ENCODE measurements at places on chromosomes 5 and 9.

DNA sequence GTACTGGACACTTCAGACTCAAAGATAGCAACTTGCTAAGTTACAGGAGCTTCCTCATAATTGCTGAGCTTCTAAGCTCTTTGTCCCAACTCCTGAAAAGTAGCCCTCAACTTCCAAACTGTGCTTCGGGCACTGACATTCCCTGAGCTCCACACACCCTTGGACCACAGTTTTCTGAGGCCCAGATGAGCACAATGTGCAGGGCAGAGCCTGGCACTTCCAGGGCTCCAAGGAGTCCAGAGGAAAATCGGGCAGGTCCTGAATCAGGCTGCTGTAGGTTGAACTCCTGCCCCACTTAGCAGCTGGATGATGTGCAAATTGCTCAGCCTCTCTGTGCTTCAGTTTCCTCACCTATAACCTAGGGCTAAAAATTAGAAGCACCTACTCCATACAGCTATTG lies 54.6 kb upstream of the KCNIP1 start:
- DNase-seq = no peak

- DNase-seq = no peak
These were observed 31.5 kb downstream of the RAPGEF1 start for GRCh38 chr9:131708226-131709002.

GRCh38 chr5:83340511-83340918 lies 131.0 kb upstream of the VCAN start:
- no peak for DNase-seq

DNA sequence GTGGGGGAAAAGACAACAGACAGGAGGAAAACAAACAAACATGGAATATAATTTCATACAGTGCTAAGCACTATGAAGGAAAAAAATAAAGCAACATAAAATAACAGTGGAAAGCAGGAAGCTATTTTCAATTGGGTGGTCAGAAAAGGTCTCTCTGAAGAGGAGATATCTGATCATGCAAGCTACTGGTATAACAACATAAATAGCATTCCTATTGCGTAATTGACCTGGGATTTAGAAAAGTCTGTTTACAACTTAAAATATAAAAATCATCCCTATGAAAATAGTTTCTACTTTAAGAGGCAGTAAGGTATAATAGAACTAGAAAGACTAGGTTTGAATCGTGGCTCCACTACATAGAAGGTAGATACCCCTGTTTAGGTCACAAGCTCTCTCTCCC lies 61.4 kb downstream of the FBXW11 start:
- DNase-seq = no peak

DNA sequence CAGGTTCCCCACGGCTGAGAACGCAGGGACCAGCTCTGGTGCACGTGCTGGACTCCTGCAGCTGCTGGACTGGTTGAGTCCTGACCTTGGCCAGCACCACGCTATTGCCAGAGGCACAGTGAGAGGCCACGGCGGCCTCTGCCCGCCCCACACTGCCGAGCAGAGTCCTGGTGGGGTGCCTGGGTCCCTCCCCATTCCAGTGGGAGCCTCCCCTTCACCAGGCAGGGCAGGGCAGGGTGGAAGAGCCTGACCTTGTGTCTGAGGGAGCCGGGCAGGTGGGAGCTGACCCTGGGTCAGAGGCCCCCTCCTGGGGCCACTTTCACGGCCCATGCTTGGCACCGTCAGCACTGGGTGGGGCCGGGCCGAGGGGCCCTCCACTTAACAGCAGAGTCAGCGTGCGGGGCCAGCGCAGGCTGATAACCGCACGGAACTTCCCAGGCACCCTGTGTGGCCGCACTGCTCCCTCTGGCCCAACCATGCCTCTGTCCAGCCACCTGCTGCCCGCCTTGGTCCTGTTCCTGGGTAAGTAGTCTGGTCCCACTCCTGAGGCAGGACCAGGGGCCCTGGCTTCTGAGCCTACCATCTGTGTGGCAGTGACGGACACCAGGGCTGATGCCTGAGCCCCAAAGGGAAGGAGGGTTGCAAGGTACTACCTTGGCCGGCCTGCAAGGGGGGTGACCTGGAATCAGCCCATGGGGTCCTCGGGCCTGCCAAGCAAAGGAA lies at the start of gene MAMDC4:
TSS of gene MAMDC4 (plus strand) at position 406 of the 723 bp plus-strand sequence. CDS start at position 477, 71 bp downstream.
- DNase-seq = no peak

- no peak for DNase-seq
These were observed 17.9 kb upstream of the DAPK1 start for GRCh38 chr9:87479801-87480201.

DNA sequence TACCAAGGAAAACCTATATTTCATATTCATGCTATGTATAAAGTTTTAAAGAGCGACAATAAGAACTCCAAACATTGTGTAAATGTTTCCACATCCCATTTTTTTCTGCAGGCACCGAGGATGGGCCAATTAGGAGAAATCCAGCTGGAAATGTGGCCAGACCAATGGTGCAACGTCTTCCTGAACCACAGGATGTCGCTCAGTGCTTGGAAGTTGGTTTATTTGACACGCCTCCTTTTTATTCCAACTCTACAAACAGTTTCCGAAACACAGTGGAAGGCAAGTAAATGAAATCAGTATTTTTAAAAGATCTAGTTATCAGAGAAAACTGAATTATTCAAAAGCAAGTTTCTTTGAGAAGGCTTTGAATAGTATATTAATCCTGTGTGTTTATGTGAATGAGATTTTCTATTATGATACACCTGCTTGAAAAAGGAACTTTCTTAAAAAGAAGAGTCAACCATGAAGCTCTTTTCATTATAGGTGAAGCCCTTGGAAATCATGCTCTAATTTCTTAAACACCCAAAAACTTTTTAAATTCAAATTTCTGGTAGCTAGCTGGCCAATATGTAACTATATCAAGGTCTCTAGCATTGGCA lies 9.1 kb downstream of the TYRP1 start:
- no peak for DNase-seq

- DNase-seq = no peak
These were observed 114.6 kb downstream of the FAM170A start for GRCh38 chr5:119743927-119744326.

GRCh38 chr5:2387634-2388325 lies 363.7 kb downstream of the IRX2 start:
- DNase-seq = no peak

- DNase-seq = no peak
These were observed 318.4 kb downstream of the ARL15 start for GRCh38 chr5:53991942-53992341.

GRCh38 chr5:154697371-154697770 lies 57.8 kb upstream of the LARP1 start:
- no peak for DNase-seq

GRCh38 chr9:123238365-123238764 lies 30.0 kb downstream of the STRBP start:
- no peak for DNase-seq

- no peak for DNase-seq
These were observed 34.4 kb downstream of the APBA1 start for GRCh38 chr9:69637817-69638200.

- DNase-seq = no peak
These were observed 2.0 kb upstream of the MPDZ start for GRCh38 chr9:13281356-13282016.

DNA sequence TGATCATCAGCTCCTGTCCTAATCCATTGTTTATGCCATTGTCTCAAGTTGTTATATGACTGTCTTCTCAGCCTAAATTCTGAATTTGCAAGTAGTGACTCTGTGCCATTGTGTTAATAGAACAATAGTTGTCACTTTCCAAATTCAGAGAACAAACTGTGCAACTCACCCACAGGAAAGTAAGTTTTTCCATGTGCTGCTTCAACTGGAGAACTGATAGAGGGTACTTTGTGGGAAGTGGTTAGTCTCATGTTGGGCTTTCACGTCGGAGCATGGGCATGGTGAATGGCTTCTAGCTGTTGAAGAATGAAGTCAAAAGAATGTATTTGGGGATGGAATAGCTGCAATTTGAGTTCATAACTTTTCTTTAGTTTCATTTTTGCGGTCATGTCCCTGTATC lies 146.0 kb downstream of the CD180 start:
- DNase-seq = no peak

GRCh38 chr5:139438707-139439012 lies 665 bp downstream of the DNAJC18 start:
- no peak for DNase-seq

DNA sequence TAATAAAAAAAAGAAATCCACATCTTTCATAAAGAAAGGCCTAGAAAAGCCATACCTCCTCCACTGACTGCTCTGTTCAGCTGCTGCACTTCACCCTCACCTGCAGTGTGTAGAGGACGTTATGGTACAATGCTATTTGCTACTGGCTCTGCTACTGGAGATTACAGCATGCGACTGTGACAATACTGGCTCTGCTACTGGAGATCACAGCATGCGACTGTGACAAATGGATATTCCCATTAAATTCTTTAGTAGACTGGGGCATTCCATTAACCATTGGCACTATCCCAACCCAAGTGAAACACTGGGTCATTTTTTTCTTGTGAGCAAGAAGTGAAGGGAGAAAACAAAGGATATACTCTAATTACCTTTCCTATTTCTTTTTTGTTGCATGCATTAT lies 1063.5 kb upstream of the DMAC1 start:
- DNase-seq = no peak

DNA sequence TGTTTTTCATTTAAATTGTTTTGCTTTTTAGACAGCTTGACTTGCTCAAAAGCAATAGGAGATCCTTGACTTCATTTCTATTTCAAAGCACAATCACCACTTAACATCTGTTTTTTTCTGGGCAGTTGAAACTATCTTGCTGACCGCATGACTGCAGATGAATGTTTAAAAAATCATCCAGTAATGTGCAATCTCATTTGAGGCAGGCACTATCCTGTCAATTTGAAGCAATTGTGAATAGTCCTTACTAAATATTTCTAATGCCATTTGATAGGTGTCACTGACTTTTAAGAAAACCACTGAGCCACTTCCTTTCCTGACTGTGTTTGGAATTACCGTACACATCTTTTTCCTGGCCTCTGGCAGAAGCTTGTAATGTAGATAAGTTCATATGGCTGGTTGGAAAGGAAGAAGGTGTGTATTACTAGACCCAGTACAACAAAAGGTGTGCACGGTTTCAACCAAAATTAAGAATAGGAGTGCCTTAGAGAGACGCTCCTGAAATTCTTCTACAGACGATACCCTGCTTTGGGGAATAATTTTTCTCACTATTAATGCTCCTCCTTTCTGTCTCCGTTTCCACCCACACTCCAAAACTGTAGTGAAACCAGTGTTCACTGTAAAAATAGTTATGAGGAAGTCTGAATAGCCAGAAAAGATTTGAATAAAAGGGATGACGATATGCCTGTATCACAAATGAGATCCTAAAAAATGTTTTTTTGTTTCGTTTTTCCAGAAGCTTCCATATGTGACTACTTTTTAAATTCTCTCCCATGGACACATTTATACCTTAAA lies 136.7 kb upstream of the MOCS2 start:
- no peak for DNase-seq

GRCh38 chr9:132366481-132366880 lies 11.7 kb upstream of the SETX start:
- no peak for DNase-seq

DNA sequence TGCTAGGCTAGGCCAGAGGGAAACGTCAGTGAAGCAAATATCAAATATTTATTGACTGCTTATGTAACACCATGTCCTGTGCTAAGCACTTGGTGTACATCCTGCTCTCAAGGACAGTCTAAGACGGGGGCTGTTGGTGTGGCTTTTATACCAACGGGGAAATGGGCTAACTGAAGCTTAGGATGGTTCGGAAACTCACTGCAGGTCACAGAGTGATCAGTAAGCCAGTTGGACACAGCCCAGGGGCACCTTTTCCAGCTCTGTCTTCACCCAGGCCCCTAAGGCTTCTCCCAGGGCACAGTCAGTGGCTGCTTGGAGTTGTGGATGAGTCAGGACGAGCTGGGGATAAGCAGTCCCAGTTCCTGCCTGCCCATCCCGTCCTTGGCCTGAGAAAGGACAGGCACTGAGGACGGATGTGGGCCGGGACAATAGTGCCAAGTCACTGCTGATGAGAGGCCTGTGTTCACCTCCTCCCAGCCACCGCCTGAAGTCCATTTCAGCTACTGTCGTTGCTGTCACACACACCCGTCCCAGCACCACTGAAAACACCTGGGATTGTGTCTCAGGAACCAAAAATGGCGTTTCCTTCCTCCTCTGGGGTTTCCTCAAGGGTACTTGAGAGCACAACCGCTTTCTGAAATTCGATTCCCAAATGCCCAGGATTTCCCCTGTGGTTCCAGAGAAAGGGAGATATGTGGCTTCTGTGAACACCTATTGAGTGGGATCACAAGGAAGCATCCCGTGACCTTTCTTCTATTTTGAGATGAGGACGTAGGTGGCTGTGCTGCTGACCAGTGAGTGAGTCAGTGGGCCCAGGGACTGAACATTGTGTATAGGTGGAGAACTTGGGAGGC lies 17.5 kb upstream of the SPRY4 start:
- DNase-seq = no peak

DNA sequence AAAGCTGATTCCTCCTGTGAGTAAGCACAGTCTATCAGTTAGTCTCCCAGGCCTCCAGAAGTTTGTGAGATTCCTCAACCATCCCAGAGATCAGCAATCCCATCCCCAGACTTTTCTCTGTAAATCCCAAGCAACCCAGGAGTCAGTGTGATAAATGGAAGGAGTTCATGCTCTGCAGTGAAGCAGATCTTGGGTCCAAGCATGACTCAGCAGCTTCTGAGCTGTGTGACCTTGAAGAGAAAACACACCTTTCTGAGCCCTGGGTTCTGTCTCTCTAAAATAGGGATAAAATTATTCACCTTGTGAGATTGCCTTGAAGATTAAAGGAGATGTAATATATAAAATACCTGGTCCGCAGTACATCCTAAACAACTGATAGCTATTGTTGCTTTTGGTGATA lies 318.7 kb downstream of the ASTN2 start:
- no peak for DNase-seq

DNA sequence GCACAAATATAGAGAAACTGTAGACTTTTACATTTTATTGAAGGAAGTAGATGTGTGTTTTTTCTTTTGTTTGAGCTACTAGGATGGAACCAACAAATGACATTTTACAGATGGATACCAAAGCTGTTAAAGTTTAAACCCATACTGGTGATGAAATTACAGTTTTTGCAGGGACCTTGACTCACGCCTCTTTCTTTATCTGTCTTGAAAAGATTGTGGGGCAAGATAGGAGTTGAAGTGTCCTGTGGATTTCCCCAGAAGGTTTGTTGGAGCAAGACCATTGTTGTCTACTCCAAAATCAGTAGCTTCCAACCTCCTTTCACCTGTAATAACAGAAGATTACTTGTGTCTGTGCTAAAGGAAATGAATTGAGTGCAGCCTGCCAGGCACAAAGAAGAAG lies 4.1 kb upstream of the C5orf63 start:
- no peak for DNase-seq

DNA sequence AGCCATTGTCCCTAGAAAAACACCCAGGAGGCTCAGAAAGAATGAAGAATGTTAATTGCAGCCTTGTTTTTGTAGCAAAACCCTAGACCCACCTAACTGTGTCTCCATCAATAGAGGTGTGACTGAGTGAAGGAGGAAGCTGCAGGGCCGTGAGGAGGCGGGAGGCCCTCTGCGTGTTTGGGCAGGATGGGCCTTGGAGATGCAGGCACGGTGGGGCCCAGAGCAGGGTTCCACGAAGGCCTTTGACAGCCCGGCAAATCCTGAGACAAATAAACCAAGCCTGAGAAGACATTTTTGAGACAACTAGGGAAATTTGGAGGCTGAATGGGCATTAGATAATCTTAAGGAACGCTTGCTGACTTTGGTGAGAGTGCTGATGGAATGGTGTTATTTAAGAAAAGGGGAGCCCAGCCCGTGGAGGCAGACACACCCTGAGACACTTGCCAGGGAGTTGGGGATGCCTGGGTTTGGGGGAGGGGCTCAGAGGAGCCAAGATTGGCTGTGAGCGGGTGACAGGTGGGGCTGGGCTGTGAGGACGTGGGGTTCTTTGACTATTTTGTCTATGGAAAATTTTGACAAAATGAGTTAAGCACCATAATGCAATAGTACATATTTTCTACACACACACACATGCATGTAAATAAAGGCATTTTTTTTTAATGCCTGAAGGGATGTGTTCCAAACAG lies 48.8 kb downstream of the BARX1 start:
- no peak for DNase-seq

Measured in activated CD4-positive, alpha-beta T cell treated with anti-CD3 and anti-CD28 coated beads, Interleukin-2, amount 50 U/mL, for 48 hours (primary cell).